LoVo (cell line): ENCODE measurements at places on chromosomes 7 and 10.
A peak's percentile ranks its signal among the peaks of the same experiment; 100 is the strongest.

DNA sequence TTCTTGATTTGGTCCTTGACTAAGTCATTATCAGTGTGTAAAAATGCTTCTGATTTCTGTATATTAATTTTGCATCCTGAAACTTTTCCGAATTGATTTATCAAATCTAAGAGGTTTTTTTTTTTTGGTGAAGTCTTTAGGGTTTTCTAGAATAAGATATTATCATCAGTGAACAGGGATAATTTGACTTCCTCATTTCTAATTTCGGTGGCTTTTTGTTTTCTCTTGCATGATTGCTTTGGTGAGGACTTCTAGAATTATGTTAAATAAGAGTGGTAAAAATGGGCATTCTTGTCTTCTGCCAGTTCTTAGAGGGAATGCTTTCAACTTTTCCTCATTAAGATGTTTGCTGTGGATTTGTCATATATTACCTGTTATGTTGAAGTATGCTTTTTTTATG, 170.5 kb downstream of the CCDC7 start:
- no peak for DNase-seq

DNA sequence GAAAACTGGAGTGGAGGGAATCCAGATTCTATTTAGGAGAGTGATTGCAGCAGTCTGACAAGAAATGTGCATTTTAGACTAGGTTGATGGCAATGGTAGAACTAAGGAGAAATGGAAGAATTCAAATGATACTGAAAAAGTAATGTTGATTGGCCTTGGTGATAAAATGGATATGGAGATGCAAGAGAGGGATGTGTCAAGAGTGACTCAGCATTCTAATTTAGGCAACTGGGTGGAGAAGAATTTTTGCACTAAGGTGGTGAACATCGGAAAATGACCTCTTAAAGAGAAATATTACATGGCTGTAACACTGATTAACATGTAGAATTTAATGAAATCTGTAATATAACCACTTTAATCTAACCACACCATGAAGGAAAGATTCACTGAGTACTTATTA, 806.5 kb downstream of the PHTF2 start:
- DNase-seq, result no peak

- DNase-seq, result no peak
Observed at GRCh38 chr10:49298671-49298982, 343 bp upstream of the C10orf71 start.

GRCh38 chr10:94630017-94630688, 53.4 kb upstream of the CYP2C18 start:
- DNase-seq, result peak; percentile 40

DNA sequence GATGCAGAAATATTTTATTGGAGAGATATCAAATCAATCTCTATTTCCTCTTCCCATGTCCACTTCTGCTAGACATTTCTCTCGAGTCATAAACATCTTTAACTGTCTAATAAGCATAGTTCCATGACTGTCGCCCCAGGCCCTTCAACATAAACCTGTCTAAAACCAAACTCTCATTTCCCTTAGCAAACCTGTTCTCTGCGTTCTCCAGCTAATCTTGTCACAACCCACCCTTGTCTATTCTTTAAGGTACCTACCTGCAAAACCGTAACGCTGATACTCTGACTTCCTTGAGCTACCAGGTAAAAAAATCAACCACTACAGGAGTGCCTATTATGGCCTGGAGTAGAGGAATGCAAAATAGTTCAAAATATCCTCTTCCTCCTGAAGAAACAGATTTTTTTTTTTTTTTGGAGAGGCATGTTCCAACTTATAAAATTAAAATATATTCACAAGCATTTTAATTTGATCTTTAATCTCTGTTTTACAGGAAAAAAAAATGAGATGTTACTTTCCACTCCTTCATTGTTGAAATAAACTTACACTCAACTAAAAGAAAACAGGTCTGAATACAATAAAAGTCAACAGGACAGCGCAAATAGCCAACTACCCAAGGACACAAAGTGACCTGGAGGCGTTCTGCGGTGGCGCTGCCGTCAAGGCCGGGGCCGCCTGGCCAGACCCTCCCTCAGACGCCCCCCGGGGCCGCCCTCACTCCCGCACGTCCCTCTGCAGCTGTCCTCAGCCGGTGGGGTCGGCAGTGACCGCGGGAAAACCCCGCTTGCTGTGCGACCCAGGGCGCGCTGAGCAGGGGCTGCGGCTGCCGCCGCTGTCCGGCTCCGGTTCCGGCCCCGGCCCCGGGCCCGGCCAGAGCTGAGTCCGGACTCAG, 765 bp downstream of the SLC25A40 start:
- DNase-seq, result no peak

DNA sequence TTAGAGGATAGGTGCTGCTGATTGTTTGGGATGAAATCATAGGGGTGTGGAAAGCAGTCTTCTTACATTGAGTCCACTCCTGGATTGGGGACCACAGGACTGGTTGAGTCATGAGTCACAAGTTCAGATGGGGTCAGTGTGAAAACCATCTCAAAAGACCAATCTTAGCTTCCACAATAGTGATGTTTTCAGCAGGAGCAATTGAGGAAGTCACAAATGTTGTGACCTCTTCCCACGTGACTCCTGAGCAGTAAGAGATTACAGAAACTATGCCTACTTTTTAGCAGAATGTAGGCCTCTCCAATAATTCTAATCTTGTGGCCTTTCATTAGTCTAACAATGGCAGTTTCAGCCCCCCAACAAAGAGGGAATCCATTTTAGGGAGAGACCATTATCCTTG, 256.9 kb upstream of the CDC14C start:
- no peak for DNase-seq

- no peak for DNase-seq
Observed at GRCh38 chr7:74655768-74656440, 1.6 kb upstream of the GTF2I start.

GRCh38 chr10:78515038-78515872, 481.6 kb downstream of the RPS24 start:
- peak; percentile 19 for DNase-seq

GRCh38 chr7:82384051-82384464, 59.5 kb downstream of the CACNA2D1 start:
- no peak for DNase-seq

DNA sequence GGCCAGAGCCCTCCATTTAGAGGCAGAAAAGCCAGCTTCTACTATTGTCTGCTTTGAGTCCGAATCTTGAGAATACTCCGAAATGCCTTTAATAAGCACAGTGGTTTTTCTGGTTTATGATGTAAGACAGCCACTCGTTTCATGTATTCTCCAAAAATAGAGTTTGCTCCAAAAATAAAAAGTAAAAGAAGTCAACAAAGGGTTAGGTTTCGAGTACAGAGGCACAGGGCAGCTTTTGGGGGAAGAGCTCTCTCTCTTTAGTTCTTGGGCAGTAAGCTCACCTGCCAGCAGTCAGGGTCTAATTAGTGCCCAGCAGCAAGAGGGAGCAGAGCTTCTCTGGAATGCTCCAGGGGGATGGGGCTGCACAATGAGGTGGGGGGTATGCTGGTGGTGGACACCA, 20.2 kb downstream of the CREB3L2 start:
- no peak for DNase-seq

- no peak for DNase-seq
Observed at GRCh38 chr10:114374053-114374791, 30.1 kb downstream of the AFAP1L2 start.

- DNase-seq, result peak; percentile 67
Observed at GRCh38 chr10:15370856-15371701, at the start of gene FAM171A1. Gene FAM171A1 (minus strand): TSS chr10:15371289. CDS start chr10:15371052, 237 bp downstream.

DNA sequence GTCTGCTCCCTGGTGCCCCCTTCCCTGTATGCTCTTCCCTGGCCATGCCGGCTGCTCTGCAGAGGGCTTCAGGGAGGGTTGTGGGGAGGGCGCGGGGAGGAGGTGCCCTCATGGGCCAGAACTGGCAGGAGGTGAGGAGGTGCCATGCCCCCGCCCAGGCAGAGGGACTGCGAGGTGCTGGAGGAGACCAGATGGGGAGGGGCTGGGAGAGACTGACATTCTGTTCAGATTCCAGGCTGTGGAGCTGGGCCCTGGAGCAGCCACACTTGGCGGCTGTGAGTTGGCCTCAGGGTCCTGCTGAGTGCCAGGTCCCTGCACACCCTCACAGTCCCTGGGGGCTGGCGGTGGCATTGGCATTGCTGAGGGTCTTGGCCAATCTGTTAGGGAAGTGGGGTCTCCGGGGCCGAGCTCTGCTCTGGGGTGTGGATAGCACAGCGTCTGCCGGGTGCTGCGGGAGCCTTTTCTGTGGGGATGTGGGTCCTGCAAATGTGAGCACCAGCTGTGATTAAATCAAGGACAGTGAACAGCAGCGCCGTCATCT, 25.4 kb downstream of the INPP5A start:
- no peak for DNase-seq

GRCh38 chr7:98617960-98618418, 904 bp downstream of the NPTX2 start:
- no peak for DNase-seq

GRCh38 chr10:83562381-83562780, 576.9 kb upstream of the GHITM start:
- DNase-seq, result no peak

GRCh38 chr7:106772655-106773108, 92.4 kb upstream of the PIK3CG start:
- DNase-seq, result peak; percentile 39

DNA sequence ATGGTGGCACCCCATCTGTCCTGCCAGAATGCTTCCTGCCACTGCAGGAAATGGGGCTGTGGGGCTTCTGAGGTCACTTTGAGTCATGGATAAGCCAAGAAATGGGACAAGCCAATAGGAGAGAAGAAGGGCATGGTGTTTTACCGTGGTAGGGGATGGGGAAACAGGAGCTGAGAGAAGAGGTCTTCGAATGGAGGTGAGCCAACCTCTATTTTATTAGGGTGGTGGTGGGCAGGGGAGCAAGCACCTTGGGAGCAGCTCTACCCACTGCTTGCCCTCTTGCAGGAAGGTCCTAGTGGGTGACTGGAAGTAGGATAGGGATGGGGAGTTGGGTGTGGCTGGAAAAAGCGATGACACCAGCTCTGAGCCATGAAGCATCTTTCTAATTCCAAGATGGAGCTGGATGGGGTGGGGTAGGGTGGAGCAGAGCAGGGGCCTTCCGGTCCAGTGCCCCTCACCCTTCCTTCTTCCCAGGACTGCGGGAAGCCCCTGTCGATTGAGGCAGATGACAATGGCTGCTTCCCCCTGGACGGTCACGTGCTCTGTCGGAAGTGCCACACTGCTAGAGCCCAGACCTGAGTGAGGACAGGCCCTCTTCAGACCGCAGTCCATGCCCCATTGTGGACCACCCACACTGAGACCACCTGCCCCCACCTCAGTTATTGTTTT, 9.1 kb downstream of the ZYX start:
- DNase-seq, result no peak

DNA sequence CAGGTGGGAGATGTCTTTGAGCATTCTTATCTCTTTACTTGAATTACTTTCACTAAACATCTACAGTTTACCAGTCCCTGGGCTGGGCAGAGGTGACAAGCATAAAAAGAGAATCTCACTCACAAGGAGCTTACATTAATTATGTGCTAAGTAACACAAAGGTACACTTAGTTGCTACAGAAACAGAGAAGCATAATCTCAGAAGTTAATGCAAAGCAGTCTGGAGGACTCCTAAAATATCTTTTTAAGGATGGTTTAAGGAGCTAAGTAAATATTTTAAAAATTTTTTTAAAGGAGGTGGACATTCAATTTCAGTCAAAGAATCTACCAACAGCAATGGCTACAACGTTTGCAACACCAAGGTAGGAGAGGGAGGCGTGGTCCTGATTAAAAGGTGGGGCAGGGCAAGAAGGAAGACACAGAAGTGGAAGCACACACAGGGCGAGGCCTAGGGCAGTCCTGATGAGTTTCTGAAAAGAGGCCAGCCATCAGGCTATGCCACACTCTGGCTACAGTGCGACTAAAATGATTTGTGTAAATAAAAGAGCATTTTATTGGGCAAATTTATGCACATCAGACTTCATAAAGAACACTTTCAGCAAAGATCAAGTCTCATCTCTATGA, 5.3 kb downstream of the LARP4B start:
- DNase-seq, result no peak

GRCh38 chr7:155338632-155339320, 41.1 kb downstream of the INSIG1 start:
- no peak for DNase-seq

DNA sequence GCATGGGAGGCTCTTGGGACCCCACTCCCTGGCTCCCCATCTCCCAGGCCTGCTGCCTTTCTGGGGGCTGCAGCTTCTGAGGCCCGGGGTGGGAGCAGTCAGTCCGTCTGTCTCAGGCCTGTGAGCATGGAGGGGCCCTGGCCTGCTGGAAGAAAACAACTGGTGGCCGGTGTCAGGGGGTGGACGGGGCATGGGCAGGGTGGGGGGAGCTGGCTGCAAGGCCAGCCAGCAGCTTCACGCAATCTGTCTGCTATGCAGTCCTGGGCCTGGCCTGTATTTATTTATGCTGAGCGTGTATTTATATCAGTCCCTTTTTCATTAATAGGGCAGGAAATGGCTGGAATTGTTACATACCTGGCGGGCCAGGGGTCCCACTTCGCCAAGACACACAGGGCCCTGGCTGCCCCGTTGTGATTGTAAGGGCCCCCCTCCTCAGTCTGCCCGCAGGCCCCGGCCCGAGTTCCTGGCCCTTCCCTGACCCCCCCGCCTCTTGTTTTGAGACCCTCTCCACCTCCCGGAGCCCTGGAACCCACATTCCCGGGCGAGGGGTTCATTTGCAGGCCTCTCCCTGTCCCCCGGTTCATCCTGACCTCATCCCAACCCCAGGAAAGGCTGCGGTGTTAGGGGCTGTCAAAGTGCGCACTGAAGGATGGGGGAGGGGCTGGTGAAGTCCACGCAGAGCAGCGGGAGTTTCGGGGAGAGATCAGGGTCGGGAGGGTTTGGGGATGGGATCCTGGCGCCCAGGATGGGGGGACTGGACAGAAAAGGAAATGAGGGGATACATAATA, 8.2 kb downstream of the TMEM270 start:
- no peak for DNase-seq

DNA sequence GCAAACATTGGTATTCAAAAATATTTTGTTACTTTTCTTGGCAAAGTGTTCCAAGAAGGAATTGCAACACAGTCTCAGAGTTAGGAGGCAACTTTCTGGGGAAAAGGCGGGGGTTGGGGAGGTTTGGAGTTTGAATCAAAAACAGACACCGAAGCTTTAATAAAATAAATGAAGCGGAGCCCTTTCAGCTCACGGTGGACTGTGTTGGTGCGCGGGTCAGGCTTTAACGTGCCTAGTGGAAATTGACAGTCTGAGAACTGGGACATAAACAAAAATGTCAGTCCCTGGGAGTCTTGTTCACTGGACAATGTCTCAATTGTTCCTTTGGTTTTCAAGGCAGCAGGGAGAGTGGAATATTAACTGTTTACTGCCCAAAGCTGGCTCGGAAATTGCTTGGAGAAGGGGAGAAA, 109.3 kb downstream of the TCF7L2 start:
- DNase-seq, result no peak

DNA sequence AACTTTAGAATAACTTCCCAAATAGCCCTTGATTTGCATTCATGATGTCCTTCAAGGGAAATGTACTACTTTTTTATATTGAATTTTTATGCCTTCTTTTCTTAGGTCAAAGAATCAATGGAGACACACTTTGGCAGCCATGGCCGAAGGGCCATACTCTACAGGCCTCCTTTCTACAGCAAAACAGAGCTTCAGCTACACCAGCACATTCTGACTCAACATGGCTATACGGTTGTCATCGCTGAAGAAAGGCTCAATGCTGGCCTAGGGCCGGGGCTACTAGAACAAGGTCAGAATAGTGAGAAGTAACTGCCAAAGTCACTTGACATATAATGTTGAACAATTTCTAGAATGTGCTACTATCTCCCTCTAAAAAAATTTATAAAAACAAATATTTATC, 27.0 kb downstream of the CPED1 start:
- no peak for DNase-seq
